ENCODE measurements at places on chromosomes 4 and X.

DNA sequence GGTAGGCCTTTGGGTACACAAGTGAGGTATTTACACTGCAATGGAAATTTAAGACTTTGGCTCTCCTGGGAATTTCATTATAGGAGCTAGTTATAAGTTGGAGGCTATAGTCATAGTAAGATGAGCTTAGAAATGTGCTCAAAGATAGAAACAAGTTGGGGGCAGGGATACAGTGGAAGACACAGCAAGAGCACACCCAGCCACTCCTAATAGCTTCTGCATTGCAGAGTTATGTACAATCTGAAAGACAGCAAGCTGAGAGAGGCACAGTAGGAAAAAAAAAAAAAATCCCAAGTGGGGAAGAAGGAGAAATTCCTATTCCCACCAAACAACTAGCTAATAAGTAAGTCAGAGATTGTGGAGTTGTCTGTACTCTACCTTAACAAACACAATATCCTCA lies 41.9 kb upstream of the TAF9B start:
- no peak for DNase-seq

- DNase-seq: no peak
Observed at GRCh38 chr4:169657470-169658107, 37.2 kb downstream of the CLCN3 start.

DNA sequence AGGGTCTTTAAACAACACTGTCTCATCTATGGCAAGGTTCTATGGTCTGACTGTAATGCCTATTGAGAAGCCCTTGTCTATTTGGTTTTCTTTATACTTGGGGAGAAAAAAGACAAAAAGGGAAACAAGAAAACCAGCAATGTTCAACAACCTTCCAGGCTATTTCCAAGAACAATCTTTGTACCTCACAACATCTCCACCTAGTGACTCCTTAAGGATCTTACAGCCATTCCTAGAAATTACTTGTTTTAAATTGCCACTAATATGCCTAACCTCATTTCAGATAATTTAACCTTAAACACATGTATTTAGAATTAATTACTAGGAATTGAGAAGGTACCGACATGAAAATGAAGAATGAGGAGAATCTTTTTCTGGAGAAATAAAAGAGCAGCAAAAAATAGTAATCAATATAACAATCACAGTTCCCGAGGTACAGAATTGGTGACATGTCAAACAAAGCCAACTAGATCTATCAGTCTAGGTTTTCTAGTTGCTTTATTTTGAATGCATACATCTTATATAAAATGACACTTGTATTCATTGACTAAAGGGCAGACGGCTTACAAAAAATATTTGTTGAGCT lies 1.6 kb upstream of the RBM46 start:
- DNase-seq: no peak

DNA sequence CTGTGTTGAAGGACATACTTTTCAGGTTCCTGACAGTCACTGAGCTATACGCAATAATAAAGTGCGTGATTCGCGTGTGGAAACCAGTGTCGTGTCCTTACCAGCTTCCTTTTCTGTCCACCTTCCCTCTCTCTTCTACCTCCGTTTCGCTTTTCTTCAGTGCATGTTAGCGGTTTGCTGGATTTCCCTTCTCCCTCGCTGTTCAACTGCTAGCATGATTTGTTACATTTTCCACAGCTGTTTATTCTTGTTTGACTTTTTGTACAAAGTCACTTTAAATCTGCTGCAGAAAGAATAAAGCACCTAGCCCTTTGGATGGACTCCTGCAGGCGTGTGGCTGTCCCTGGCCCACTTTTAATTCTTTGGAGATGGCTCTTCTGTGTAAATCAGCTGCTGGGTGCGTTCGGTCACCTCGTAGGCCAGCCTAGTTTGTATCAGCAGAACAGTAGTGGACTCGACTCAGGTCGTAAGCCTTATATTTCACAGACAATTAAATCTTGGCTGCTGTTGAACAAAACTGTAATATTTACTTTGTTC lies 8.9 kb upstream of the HAND2 start:
- DNase-seq: no peak

DNA sequence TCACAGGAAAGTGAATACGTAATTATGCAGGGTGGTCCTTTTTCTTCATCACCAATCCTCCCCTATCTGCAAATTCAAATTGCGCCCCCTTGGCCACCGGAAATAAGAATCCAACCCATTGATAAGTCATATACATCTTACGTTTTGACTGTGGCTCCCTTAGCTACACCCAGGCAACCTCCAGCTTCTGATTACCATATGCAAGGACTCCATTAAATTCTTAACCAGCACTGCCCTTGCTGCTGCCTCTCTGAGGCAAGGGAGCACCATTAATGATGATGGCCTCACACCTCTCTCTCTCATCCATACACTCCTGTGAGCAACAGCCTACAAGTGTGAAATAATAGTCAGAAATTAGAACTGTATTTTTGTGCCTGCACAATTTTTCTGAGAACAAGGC lies 106.0 kb upstream of the NOCT start:
- DNase-seq: no peak

DNA sequence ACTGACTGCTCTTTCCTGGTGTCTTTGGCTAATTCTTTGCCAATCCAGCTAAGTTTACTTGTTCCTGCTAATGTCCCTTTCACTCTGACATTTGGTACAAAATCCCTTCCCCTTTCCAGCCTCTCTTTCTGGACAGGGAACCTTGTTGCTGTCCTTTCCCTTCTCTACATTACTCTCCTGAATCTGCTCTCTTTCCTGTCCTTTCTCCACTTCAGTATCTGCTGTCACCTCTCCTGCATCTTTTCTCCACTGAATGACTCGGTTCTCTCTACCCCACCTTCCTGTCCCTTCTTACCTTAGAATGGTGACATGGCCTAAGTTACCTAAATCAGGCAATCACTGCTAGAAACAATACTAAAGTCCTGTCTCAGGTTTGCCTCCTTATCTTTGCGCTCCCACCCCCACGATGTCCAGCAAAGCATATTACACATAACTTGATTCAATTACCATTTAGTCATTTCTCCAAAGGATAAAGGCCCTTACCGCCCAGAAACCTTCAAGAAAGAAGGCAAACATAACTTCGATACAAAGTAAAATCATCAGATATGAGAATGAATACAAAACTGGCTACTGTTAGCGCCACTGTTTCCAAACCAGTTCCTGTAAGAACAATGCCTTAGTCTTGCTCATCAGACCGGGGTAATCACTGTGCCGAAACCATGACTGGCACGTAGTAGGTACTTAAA lies 890 bp downstream of the BOD1L1 start:
- DNase-seq: no peak

DNA sequence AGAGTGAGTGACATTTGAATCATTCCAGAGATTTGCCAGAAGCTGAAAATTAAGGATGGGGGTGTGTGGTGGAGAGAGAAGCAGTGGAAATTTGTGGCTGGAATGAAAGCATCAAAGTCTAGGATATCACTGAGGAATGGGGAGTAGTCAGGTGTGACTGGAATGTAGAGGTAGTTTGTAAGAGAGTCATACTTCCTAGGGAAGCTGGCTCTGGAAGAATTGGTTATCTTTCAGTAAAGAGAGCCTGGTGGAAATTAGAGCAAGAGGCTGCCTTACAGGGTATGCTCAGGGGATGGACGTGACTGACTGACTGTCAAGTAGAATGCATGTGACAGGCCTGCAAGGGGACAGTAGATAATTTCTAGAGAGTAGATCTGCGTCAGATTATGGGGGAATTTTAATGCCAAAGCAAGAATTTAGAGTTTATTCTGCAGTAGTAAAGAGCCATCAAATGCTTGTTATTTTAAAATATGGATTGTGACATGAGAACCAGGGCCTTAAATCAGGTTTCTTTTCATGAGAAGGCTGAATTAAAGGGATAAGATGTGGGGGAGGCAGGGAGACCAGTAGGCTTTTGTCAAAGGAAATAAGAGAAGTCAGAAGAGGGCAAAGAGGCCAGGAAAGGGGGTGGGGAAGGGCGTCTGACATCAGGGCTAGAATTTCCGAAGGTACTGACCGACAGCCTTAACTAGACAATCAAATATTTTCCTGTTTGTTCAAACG lies 109.9 kb downstream of the AFF1 start:
- DNase-seq: no peak

DNA sequence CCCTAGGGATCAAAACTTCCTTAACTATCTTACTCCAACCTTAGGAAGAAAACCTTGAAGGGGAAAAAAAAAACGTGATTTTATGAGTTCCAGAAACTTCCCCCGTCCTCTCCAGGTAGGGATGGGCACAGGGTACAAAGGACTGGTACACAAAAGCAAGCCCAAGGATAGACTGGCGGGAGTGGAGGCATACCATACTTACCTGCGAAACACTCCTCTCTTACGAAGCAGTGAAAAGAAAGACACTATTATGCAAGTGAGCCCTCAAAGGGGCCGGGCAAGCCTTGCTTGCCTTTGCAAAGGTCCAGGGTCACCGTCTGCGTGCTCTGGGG lies 651 bp downstream of the TSPAN6 start:
- no peak for DNase-seq

DNA sequence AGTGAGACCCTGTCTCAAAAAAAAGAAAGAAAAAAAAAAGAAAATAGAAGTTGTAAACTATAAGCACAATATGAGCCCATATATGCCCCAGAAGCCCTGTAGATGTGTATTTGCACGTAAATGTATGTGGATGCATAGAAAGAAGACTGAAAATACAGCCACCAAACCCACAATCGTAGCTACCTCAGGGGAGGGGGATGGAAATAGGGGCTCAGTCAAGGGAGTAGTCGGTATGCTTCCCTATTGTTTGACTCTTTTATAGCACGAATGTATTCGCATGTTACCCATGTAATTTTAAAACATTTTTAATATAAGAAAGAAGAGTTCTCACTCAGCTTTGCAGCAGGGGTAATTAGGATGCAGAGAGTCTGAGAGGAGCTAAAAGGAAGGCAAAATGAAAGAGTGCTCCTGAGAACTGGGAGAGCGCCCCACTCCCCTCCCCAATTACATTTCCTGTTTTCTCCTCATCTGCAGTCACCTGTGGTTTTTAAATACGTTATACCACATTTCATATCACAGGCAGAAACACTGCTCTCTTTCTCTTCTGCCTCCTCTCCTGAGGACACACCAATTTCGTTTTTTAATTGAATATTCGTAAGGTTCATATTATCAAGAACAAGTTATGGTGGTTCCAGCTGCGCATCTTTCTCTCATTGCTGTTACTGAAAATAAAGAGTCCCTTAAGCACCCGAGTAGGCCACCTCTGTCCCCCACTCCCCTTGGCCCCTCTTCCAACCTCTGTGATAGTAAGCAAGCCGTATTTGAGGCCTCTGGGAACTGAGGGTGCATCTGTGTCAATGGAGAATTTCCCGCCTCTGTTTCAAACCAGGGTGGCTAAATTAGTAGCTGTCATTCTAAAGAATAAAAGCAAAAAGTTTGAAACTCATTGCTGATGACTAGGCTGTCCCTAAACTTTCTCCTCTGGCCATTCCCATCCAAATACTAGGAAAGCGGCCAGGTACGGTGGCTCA lies 10.7 kb downstream of the SEPTIN6 start:
- peak; percentile 52 for DNase-seq

GRCh38 chr4:154620111-154620510 lies 7.7 kb upstream of the FGG start:
- no peak for DNase-seq

- DNase-seq: no peak
Observed at GRCh38 chr4:83866834-83867621, 331.1 kb downstream of the GPAT3 start.

GRCh38 chrX:2707334-2707760 lies 16.3 kb downstream of the CD99 start:
- DNase-seq: no peak

DNA sequence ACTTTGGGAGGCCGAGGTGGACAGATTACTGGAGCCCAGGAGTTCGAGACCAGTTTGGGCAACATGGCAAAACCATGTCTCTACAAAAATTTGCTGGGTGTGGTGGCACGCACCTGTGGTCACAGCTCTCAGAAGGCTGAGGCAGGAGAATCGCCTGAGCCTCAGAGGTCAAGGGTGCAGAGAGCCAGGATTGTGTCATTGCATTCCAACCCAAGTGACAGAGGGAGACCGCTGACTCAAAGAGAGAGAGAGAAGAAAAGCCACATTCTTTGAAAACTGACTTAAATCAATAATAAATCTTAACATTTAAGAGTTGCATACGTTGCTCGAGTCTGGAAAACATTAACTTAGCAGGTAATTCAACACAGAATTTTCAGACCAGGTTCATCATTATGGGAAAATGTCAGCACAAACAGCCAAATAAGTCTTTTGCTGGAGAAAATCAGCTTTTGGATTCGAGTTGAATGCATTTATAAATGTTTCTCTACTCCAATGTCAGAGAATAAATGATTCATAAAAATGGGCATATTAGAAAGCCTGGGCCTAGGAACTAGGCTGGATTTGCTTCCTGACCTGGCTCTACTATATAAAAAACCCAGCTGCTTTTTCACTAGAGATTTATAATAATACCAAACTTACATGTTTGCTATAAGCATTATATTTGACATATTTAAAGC lies 68.3 kb upstream of the RBPJ start:
- no peak for DNase-seq

GRCh38 chrX:128759745-128760144 lies 707.5 kb upstream of the ACTRT1 start:
- DNase-seq: no peak

DNA sequence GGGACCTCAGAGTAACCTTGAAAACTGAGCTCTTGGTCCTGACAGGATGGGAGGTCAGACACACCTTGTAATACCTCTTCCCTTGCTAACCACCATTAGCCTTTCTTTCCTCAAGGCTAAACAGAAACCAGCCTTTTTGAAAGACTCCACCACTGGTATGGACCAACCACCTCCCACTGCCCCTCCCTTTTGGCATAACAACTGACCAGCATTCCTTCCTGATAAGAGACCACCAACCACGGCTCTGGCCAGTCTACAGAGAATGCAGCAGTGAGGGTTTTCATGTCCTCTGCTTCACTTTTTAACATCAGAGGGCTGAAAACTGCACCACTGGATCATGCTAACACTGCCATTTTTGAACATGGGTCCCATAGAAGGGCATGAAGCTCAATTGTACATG lies 100.2 kb upstream of the MID1IP1 start:
- no peak for DNase-seq

DNA sequence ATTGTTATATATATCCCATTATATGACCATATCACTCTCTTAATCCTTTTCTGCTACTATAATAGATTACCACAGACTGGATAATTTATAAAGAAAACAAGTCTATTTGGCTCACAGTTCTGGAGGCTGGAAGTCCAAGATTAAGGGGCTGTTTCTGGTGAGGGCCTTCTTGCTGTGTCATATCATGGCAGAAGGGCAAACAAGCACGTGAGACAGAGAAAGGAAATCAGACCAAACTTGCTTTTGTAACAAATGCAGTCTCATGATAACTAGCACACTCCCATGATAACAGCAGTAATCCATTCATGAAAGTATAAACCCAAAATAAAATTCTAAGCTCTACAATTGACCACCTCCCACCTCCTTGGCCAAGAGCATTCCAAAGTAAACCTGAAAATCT lies 16.3 kb upstream of the TAB3 start:
- DNase-seq: no peak

- DNase-seq: peak; percentile 22
Observed at GRCh38 chr4:83114576-83114975, at the start of gene PLAC8. Gene PLAC8 (minus strand): TSS chr4:83114729. CDS start chr4:83107921, 6,808 bp downstream.

Measured in T-cell (primary cell).